ENCODE measurements at places on chromosomes 1 and 21.

DNA sequence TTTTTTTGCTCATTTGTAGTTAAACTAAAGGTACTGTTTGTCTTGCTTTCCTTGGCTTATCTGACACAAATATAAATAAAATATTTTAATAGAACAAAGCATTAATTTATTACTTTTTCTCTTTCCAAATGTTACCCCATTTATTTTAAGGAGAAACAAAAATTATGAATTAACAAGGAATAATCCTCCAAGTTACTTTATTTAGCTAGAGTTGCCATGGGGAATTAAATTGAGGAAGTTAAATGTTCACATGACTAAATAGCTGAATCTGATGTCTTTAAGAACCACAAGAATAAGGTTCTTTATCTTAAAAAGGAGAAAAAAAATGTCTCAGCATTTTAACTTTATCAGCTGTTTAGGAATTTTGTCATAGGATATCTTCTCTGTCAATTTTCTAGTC lies 12.3 kb downstream of the ATG4C start:
- no peak for DNase-seq

DNA sequence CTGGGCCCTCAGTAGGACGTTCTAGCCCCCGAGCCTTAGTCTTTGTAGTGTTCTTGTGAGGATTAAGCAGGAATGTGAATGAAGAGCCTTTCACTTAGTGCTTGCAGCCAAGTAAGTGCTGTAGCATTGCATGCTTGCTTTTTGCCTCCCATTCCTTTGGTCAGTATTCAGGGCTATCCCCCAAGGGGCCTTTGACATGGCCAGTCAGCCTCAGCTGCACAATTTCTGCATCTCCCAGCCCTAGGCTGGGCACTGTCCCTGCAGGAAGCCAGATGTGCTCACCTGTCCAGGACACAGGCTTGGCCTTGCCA lies 30.5 kb downstream of the SOX13 start:
- no peak for DNase-seq

- DNase-seq: no peak
Measured at GRCh38 chr1:245641384-245641783, 486.6 kb downstream of the KIF26B start.

DNA sequence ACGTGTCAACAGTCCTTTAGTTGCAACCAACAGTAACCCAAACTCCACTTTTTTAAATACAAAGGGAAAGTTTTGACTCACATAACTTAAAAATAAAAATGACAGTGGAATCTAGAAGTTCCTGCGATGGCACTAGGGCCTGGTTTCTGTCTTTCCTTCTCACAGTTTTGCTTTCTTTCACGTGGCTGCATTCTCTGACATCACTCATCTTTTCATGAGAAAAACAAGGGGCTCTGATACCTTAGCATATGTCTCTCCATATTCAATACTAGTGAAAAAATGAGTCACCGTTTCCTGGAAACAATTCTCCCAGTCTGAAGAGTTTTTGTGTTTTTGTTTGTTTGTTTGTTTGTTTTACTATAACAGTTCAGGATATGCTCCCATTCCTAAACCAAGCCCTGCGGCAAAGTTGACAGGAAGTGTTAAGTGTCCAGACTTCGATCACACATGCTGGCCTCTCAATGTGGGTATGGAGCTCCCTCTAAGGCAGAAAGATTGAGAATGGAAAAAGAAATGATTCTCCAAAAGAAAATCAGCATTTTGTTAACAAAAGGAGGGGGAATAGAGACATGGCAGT lies 483.3 kb downstream of the TTLL7 start:
- DNase-seq: peak; percentile 56

- no peak for DNase-seq
Measured at GRCh38 chr21:42521805-42522204, 8.2 kb downstream of the SLC37A1 start.

GRCh38 chr1:93776728-93777127 lies 95.1 kb upstream of the BCAR3 start:
- DNase-seq: no peak

DNA sequence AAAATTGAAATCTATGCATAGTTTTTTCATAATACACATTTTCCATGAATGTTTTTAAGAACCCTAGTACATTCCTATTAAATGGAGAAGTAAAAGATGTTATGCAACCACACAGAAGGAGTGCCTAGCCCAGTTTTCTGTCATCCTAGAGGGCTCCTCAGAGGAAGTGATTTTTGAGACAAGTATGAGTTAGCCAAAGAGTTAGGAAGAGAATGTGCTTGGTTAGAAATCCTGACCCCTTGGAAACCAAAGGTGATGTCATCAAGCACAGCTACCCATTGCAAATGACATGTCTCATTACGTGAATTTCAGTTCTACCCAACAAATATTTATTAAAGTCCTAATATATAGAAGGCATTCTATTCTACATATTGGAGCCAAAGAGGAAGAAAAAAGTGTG lies 88.9 kb upstream of the TNFSF4 start:
- DNase-seq: no peak

DNA sequence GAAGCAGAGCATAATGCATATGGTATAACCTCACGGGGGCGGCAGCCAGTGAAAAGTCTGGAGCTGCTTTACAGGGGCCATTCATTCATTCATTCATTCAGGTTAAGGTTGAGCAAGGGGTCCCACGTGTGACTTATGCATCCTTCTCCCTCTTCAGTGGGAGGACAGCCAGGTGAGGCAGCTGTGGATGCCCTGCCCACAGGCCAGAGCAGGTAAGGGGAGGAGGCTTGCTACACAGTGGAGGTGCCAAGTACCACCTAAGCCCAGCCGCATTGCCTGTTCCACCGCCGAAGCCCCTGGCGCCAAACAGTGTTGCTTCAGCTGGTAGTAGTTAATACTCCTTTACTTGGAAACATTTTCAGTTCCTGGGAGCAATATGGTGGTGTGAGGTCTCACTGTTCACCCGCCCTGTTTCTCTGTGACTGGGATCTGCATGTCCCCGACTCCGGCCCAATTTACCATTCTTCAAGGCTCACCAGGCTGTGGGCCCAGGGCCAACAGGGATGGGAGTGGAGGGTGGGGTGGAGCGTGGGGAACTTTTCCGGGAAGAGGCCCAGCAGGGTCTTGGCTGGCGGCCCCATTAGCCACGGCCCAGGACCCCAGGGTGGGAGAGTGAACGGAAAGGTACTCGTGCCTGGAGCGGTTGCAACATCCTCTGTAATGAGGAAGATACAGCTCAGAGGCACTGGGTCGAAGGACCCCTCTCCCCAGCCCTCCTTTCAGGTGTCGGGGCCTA lies 722 bp upstream of the PODN start:
- no peak for DNase-seq

GRCh38 chr21:33495743-33496142 lies 4.2 kb upstream of the DNAJC28 start:
- no peak for DNase-seq

DNA sequence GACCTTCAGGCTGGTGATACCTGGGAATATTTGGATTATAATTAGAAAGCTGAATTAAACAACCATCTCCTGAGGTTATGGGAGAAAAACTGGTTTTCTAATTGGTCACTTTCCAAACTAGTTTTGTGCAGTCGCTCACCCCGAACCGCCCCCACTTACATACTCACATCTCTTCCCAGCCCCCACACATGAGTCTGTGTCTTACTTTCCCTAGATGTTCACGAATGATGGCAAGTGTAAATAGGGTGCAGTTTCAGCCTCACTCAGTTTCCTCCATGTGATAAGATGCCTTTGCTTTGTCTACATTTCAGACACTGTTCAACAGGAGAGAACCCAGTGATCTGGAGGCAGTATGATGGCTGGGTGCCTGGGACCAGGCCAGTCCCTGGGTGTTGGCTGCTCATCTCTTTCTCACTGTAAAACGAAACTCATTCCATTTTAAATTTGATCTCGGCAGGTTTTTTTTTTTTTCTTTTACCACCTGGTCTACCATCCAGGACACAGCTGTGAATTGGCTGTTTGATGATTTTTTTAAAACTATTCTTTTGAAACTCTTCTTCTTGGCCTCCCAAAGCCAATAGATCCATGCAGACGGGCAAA lies 164.3 kb upstream of the RAB4A start:
- no peak for DNase-seq

GRCh38 chr1:202155478-202156021 lies 4.9 kb downstream of the PTPN7 start:
- DNase-seq: peak; percentile 86

DNA sequence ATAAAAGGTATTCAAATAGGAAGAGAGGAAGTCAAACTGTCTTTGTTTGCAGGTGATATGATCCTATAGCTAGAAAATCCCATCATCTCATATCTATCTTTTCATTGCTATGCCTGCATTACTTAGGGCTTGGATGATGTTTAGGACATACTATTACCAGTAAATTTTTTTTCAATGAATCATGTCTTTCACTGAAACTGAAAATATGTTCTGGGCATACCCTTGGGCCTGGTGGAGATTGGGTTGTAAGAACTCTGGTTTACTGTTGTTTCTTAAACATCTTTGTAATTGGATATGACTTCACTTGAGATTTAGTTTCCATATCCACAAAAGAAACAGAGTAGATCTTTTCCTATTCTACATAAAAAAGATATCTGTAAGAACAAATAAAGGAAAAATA lies 502.2 kb upstream of the PRMT6 start:
- no peak for DNase-seq

DNA sequence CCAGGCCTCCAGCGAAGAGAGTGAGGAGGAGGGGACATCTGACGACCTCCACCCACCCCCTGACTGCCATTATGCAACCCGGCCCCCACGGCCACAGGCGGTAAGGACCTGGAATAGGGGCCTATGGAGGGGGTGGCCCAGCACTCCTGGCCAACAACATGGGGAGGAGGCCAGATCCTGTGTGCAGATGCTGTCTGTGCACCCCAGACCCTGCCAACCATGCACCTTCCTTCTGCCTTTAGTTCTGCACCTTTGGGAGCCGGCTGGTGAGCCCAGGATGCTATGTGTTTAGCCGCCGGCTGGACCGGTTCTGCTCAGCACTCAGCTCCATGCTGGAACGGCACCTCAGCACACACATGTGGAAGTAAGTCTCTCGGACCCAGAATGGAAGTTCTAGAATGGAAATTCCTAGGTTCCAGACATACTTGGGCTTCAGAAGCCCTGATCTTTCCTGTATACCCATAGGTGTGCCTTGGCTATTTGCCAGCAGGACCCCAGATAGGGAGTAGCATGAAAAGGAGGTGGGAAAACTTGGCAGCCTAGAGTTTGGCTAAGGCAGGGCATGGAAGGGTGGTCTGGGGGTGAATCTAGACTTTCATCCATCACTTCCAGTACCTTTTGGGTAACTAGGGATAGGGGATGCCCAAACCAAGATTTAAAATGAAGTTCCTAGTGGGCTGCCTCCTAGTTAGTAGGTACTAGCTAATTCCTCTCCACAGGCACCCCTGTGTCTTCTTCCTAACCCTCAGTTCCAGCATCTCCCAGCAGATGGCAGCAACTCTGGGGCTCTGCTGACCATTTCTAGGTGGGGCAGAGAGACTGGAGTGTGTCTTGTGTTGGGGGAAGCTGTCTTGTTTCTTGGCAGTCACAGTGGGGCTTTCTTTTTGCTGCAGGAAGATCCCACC lies 3.6 kb upstream of the CYB561D1 start:
- peak; percentile 65 for DNase-seq

DNA sequence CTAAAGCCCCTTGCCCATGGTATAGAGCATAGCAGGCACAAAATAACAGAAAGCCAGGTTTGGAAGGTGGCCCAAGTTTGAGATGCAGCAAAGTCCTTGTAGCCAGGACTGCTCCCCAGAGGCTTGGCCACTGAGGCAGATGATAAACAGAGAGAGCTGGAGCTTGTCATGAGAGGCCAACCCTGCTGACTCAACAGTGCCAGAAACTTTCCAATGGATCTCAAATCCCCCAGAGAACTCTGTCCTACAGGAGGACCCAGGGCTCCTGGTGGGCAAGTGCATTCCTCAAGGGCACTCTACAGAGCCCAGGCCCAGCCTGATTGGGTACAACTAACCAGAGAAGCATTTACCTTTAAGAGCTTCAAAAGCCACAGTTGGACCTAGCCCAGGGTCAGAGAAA lies 280.7 kb downstream of the KCNH1 start:
- DNase-seq: no peak

DNA sequence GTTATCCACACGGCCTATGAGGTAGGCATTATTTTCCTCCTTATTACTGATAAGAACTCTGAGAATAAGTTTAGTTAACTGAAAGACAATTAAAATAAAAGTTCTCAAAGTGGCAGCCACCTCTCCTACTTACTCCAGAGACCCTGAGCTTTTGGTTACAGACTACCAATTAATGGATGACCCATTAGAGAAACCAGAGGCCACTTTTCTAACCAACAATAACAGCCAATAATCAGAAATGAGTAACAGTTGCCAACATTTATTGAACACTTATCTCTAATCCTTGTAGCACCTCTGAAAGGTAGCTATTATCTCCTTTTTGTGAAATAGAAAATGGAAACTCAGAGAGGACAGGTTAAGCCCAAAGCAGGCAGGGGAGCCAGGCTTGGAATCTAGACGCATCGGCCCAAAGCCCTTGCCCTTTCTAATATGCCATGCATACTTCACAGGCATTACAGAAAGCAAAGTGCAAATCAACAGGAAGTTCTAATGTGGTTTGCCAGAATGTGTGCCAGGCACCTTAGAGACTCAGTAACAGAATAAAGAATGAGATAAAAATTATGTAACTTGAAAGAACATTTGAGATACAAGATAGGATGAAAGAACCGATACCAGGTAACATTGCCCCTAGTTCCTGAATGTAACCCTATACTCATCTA lies 50.0 kb downstream of the BEND5 start:
- DNase-seq: no peak

DNA sequence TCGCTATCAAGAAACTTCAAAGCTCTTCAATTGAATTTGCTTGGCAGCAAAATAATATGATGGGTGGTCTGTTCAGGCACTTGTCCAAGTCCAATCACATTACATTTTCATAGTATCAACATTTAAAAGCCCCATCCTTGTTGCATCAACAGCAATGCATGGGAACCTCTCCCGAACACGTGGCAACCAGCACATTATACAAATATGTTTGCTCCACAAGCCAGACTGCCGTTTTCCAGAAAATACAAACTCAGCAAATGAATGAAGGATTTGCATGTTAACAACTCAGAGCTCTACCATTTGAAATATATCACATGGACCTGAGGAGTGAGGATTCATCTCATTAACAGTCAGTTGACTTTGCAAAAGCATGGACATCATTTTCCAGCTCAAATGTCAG lies 20.0 kb upstream of the LYPLAL1 start:
- DNase-seq: no peak

DNA sequence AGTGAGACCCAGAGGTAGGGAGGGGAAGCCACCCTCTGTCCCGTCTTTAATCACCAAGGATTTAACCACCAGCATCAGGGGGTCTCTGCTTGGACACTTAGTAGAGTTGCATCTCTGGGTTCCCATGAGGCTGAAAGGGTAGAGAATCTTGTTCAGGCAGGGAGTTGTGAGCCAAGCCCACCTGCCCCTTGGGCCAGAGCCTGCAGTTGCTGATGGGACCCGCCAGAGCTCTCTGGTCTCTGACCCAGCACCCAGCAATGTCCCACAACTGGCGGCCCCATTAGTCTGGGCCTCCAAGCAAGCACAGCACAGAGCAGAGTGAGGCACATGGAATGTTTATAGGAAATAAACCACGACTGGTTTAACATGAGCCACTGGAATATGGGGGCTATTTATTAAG lies 166.3 kb downstream of the TRIM33 start:
- DNase-seq: no peak

DNA sequence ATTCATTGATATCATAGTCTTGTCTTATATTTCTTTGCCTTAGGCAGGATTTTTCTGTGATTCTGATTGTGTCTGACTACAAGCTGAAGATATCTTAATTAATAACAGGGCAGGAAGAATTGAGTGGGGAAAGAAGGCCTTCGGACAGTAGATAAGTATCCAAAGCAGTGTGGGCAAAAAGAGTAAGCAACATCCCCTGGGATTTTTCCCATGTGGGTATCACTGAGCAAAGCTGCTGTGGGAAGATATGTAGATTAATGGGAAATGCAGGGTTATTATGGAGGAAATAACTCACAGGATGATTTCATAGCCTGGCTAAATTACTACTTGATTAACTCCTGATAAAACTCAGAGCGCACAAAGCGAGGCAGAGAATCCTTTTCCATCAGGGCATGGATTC lies 55.7 kb downstream of the RGS5 start:
- DNase-seq: no peak

Measured in kidney capillary endothelial cell (primary cell).